ENCODE measurements at places on chromosomes 5 and 9.

- DNase-seq, result no peak
Measured at GRCh38 chr9:76502746-76503145, 43.8 kb downstream of the GCNT1 start.

DNA sequence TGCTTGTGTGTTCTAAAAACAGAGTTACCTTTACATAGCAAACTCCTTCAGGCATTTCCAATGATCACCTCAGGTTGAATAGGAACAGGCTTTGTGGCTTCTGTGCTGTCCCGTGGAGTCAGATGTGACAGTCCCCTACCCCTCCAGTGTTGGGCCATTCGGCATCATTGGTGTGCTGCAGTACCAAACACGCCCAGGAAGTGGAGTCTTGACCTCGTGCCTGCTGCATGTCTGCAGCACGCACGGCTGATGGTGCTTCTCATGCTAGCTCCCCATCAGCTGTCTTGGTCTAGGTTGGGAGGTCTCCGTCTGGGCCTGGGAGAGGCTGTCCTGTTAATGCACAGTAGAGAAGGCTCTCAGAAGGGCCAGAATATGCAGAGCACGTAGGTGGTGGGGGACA, 42.5 kb upstream of the PHF2 start:
- DNase-seq, result no peak

- DNase-seq, result peak; percentile 70
Measured at GRCh38 chr9:128372784-128373183, 1.6 kb downstream of the URM1 start.

- no peak for DNase-seq
Measured at GRCh38 chr5:133799571-133800237, 168.7 kb downstream of the C5orf15 start.

GRCh38 chr5:37839407-37840052, at the start of gene GDNF:
Gene GDNF (minus strand): TSS chr5:37840041. CDS start chr5:37834796, 5,245 bp downstream.
- no peak for DNase-seq

- no peak for DNase-seq
Measured at GRCh38 chr5:177384134-177384533, at the start of gene SLC34A1. Gene SLC34A1 (plus strand): TSS chr5:177384434. CDS start chr5:177385742, 1,308 bp downstream.

DNA sequence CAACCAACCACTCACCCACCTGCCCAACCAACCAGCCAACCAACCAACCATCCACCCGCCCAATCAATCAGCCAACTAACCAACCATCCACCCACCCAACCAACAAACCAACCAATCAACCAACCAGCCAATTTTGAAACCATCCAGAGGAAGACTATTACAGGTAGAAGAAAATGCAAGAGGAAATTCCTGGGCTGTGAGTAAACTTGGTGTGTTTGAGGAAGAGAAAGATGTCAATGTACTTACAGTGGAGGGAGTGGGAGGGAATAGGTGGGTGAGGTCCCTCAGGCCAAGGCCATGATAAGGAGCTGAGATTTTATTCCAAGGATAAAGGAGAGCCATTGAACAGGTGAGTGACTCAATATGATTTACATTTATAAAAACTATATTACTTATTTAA, 30.4 kb downstream of the C9orf57 start:
- DNase-seq, result no peak

DNA sequence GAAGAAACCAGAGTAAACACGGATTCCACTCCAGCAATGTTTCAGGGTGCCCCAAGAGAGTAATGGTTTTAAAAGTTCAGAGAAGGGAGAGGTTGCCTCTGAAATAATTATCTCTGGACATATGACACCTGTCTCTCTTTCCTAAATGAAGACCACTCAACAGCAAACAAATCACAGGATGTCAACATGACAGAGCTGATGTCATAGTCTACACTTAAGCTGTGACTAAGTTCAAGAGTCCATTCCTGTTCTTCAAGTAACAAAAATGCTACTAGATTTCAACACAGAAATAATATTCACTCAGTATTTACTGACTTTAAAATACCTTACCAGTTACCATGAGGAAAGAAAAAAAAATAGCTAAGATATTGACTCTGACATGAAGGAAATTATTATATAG, 44.7 kb upstream of the SLC30A5 start:
- DNase-seq, result no peak

- DNase-seq, result peak; percentile 28
Measured at GRCh38 chr5:106408141-106408540, 1262.6 kb downstream of the EFNA5 start.

DNA sequence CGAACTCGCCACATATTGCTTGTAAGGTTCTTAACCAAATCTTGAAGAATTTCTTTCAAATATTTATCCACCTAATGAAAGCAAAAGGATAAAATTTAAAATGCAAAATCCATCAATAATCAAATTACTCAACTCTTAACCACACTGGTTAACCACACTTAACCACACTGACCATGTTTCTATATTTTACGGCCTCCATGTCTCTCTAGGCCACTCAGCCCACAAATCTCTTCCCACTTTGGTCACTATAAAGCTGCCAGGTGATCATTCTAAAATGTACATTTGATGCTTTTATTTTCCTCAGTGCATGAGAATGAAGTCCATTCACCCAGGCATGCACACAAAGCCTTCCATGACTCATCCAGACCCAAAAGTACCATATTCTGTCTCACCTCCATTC, 56.4 kb upstream of the OR2K2 start:
- no peak for DNase-seq

DNA sequence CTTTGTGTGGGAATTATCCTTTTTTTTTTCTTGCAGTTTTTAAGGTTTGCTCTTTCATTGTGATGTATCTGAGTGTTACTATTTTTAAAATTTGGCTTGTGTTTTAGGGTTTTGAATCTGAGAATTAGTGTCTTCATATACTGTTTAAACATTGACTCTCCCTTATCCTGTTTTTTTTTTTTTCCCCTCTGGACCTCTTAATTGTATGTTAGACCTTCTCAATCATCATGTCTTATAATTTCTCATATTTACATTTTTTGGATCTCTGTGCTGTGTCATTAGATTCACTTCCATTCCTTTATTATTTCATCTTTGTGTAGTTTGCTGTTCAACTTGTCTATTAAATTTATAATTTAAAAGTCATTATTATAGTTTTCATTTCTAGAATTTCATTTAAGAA, 47.0 kb downstream of the SCAMP1 start:
- DNase-seq, result no peak

DNA sequence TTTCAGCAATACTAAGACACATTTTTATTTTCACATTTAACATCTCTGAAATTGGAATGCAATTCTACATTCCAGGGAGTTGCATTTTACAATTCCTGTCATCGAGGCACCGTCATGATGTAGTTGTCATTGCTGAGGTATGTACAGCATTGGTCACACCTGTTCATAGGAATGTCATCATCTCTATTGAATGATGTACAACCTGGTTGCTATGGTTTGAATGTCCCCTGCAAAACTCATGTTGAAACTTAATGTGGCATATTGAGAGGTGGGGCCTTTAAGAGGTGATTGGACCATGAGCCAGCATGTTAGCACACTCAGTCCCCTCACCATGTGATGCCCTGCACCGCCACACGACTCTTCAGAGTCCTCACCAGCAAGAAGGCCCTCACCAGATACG, 103.1 kb downstream of the CEMIP2 start:
- DNase-seq, result no peak

DNA sequence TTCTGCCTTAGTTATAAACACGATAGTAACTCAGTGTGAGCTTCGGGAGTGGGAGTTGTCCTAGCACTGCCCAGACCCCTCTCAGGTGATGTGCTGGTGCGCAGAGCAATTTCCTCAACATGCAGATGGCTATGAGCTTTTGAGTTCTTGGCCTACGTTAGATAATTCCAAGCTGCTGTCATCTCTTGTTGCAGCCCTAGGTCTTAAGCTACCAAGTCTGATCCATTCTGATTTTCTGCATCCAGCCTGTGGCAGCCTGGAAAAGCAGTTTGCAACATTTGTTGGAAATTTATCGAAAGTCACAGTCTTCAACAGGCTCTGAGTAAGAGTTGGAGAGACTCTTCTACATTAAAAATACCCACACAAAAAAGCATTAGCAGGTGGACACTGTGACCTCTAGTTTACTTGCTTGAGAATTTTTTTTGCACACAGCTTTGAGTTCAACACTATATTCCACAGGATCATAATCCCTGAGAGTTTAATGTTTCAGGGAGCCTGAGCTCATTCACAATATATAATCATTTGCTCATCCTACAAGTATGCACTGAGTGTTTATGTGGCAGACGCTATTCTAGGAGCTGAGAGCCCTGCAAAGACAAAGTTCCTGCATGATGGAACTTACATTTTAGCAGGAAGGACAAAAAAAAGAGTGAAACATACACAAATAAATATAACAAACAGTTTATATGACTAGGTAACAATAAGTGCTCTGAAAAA, 91.6 kb downstream of the UBE2QL1 start:
- no peak for DNase-seq

- no peak for DNase-seq
Measured at GRCh38 chr9:104177676-104178075, 83.6 kb downstream of the SMC2 start.

GRCh38 chr5:145683431-145683830, 151.7 kb downstream of the PRELID2 start:
- DNase-seq, result no peak

DNA sequence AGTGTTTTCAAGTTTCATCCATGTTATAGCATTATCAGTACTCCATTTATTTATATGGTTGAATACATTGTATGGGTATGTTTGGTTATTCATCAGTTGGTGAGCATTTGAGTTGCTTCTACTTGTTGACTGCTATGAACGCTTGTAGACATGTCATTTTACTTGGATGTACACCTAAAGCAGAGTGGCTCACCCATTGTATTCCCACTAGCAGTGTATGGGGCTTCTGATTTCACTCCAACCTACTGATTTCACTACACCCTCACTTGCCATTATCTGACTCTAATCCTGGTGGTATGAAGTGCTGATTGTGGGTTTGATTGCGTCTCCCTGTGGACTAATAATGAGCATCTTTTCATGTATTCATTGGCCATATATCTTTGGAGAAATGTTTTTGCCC, 9.5 kb downstream of the NPM1 start:
- no peak for DNase-seq

Data from renal cortical epithelial cell (primary cell).